ENCODE measurements at places on chromosomes 3 and 15.

DNA sequence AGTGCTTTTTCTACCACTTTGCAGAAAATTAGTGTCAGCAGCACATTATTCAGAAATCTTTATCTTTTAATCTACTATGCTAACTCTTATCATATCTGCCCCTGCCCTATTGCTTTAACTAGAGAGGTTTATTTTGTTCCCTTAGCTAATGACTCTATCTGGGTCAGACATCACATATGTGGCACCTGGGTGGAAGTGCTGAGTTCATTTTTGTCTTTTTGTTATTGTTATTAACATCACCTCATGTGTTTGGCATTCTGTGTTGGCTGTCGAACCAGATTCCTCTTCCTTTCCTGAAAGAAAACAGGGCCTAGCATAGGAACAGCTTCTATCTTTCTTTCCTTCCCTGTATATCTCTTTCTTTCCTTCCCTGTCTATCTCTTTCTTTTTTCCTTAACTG, 100.7 kb downstream of the RBMS3 start:
- peak; percentile 45 for DNase-seq

DNA sequence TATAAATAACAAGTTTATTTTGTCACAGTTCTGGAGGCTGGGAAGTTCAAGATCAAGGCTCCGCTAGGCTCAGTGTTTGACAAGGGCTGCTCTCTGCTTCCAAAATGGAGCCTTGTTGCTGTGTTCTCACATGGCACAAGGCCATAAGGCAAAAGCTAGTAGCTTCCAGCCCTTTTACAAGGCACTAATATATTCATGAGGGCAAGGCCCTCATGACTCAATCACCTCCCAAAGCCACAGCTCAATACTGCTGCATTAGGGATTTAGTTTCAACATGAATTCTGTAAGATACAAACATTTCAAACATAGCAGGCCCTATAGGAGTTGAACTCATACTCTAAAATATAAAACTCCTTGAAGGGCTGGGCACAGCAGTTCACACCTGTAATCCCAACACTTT, 30.2 kb downstream of the ZBTB11 start:
- DNase-seq: peak; percentile 61

GRCh38 chr3:13308380-13308801, 111.7 kb downstream of the NUP210 start:
- peak; percentile 26 for DNase-seq

DNA sequence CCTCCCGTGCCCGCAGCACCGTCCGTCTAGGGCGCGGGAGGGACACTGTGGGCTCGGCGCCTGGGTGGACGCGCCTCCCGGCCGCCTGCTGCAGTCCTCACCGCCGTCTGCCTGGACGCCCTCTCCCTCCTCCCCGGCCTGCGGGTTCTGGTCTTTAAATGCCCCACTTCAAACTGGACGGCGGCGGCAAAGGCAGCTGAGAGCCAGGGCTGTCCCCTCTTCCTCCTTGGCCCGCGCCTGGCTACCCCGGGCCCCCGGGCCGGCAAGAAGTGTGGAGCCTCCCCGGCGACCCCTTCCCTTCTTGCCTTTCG, 426 bp downstream of the CBLB start:
- peak; percentile 45 for DNase-seq

DNA sequence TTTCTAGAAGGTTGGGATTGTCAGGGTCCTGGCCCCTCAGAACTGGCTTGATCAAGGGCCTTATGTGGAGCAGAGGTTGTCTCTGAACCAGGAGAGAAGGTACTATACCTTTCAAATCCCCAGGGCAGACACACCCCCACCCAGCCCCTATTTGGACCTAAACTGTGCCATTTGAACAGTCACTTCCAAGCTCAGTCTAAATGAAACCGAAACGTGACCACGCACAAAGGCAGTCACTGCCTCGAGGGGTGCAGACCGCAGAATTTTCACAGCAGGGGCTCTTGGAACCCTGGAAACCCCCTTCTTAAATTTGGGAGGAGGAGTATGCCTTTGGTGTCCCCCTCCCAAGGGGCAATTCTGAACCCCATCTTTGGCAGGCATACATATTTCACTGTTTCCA, 53.7 kb downstream of the GRIP2 start:
- DNase-seq: no peak

DNA sequence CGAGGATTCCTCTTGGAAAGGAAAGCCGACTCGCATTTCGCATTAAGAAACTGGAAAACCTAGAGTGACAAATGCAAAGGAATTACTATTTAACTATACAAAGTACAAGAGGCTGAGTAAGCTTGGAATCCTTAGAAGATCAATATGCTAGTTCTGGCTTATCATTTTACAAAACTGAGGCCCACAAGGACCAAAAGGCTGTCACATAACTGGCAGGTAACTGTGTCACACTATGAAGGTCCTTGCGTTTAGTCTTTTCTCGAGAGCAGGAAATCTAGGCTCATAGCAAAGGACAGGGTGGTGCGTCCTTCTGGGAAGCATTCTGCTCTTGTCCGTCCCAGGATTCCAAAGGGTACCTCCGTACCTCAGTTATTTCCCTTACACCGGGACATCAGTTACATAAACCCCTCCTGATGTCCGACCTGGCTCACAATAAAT, 629 bp downstream of the RPL24 start:
- DNase-seq: peak; percentile 18

DNA sequence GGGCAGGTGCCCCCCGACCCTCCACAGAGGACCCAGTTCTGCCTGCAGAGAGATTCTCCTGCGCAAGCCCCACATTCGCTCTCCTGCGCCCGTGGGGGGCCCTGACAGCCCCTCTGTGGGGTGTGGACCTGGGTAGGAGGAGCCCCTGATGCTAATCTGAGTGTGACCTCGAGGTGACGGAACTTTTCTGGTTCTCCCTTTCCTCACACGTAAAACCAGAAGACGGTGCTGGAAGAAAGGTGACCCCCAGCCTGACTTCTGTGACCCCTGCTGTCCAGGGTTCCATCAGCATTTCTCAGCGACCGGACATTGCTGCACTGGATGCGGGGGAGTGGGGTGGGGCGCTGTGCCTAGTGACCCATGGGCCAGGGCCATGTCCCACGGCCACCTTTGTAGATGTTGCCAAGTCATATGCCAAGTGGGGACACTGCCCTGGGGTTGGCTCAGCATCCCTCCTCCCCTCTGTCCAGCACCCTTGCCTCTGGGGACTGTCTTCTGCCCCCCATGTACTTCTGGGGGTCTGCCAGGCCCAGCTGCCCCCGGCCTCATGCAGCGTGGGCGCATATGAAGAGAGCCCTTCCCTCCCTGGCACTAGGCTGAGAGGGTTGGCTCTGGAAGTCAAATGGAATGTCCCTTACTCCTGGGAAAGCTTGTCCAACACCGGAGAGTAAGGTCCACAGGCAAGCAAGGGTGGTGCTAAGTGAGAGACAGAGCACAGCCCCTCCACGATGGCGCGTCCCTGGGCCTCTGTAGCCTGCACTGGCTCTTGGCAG, 129.1 kb upstream of the MEF2A start:
- DNase-seq: no peak

DNA sequence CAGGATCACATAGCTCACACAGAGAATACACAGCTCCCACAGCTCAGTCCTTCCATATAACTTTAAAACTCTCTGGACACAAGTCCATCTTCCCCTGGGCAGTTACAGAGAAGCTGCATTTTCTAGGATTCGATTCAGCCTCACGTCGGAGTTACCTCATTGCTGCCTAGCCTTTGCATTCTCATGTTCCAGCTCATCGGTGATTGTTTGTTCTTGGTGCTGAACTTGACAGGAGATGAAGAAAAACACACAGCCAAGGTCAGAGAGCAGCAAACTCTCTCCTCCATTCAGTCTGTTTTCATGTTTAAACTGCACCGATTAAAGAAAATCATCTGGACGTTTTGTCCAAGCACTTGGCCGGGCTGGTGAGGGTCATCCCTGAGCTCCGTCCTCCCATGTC, 375.5 kb upstream of the CFAP20DC start:
- peak; percentile 90 for DNase-seq

- no peak for DNase-seq
Observed at GRCh38 chr15:77836121-77836692, 203.5 kb upstream of the LINGO1 start.

GRCh38 chr3:62101488-62101887, 271.9 kb downstream of the FEZF2 start:
- no peak for DNase-seq

DNA sequence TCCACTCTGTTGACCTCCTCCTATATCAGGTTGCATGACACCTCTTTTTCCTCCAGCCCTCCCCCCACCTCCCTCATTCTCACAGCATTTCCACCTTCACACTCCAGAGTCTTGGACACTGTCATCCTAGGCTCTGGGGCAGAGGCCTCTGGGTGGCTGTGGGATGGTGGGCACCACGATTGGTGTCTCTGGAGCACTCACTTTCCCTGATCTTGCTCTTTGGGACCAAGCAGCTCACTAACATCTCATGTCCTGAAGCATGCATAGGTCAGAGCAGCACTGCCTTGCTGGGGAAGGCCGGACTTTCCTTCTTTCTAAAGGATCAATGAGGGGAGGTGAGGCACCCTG, 14.9 kb downstream of the ZBTB47 start:
- no peak for DNase-seq

GRCh38 chr3:78588906-78589621, 1178.7 kb downstream of the ROBO1 start:
- no peak for DNase-seq

- DNase-seq: peak; percentile 65
Observed at GRCh38 chr3:197942956-197943556, 6.9 kb upstream of the RPL35A start.

DNA sequence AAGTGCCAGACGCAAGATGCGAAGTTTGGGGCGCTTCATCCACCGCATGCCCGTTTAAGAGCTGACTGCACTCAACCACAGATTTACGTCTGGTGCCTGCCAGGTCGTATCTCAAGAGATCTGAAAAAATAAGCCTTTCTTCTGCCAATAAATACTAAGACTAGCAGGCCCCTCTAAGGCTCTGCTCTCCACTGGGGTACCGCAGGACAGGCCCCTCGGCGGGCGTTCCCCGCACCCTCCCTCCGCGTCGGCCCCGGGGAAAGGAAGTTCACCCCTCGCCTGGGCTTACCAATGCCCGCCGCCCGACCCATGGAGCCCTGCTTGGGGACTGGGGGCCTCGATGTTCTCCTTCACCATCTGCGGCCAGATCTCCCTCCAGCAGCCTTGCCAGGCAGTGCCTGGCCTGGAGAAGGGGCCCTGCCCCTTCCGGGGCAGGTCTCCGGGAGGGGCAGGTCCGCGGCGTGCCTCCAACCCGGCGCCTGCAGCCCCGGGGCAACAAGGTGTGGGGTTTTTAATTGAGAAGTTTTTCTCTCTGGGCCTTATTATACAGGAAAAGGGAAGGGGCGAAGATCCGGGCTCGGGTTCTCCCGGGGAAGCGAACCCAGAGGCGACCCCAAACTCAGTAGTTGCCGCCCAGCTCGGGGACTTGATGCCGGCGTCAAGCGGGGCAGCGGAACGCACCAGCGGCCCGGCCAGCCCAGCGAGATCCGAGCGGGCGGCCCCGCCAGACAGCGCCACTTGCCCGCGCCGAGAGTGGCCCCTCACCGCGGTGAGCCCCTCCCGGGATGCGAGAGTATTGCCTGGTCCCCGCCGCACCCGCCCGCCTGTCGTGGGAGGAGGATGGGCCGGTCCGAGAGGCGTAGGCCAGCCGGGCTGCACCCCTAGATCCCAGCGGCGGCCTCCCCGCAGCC, 735 bp downstream of the GOLGA8B start:
- DNase-seq: peak; percentile 59

- no peak for DNase-seq
Observed at GRCh38 chr15:27360316-27360715, 389.3 kb downstream of the GABRG3 start.

GRCh38 chr3:168506589-168506988, 410.9 kb upstream of the GOLIM4 start:
- DNase-seq: no peak

DNA sequence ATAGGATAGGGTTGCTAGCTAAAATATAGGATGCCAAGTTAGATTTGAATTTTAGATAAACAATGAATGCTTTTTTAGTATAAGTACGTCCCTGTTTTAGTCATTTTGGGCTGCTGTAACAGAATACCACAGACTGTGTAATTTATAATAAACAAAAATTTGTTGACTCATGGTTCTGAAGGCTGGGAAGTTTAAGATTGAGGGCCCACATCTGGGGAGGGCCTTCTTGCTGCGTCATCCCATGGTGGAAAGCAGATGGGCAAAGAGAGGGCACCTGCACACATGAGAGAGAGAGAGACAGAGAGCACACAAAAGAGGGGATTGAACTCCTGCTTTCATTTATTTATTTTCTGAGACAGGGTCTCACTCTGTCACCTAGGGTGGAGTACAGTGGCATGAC, 246.5 kb downstream of the EPHB1 start:
- DNase-seq: no peak

DNA sequence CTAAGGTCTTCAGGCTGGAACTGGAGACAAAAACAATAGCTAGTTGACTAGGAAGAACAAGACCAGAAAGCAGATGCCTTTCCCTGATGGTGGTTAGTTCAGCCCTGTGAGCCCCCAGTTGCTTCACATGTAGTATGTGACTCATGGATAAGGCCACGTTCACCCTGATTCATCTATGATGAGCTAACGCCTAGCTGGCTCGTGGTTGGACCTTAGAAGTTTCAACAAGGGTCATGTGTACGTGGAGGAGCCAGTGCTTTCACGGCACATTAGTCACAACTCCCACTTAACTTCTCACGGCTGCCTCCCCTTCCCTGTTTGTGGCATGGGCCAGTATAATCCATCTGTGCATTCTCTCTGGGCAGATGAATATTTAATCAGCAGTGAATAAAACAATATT, 20.6 kb downstream of the COL8A1 start:
- DNase-seq: peak; percentile 95

GRCh38 chr3:47413751-47414150, 32.9 kb downstream of the PTPN23 start:
- no peak for DNase-seq

GRCh38 chr3:196619223-196619622, 20.3 kb upstream of the NRROS start:
- DNase-seq: no peak

DNA sequence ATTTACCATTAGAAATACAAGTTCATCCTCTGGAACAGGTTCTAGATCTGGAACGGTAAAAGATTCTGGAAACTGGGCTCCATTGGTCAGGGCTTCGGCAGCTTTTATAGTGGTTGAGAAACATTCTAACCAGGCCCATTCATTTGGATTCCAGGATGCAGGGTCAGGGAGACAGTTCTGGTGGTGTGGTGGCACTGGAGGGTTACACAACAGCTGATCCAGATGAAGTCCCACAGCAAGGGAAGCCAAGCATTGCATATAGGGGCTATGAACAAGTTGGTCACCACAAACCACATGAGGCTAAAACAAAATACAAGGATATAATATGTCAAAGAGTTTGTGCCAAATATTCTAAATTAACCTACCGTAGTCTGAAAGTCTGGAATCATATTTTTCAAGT, 43.0 kb downstream of the FBXL22 start:
- no peak for DNase-seq

GRCh38 chr3:194633349-194634004, at the start of gene TMEM44:
Gene TMEM44, minus strand, starts transcription at chr3:194633419. Its CDS starts 204 bp downstream, at chr3:194633215.
- DNase-seq: peak; percentile 75

DNA sequence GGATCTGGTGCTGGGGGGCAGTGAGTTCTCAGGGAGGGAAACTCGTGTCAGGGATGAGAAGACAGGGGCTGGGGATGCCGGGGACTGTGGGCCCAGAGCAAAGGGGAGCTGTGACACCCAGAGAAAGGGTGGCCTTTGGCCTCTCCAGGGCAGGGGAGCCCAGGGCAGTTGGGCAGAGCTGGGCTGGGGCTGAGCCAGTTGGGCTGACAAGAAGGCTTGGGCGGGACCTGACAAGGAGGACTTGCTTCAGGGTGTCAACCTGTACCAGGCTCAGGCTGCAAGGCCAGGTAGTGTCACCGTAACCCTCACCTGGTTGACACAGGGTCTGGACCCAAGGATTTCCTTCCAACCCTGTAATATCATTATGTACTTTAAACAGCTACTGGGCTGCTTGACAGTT, 13.2 kb upstream of the ANPEP start:
- DNase-seq: no peak
